ENCODE measurements at places on chromosomes 5 and 9.

DNA sequence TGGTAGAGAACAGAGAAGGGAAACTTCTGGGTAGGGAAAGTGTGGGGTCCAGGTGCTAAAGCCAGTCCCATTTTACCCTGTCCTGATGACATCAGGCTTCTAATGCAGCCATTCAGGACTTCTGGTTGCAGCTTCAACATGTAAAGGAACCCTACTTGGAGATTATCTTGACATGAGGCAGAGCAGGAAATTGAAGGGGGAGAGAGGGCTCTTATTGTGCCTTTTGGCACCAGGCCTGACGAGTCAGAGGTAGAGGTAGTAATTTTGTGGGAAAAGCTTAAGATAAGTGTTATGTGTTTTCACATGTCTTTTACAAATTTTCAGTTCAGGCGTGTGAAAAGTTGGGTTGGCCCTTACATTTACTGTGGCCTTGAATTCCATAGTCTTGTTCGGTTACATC is 102.4 kb upstream of the APC start:
- DNase-seq, result no peak

DNA sequence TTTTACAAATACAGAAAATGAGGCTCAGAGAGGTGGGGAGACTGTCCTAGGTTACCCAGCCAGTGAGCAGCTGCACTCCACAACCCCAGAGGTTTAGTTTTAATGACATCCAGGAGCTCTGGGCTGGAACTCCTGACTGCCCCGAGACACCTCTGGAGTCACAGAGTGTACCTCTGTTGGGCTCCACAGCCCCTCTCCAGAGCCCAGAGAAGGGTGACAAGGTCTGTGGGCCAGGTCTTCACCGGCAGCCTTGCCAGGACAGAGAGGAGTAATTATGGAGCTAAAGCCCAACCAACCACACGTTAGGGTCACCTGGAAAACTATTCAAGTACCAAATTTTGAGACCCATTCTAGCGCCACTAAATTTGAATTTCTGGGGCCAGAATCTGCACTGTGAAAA is 11.1 kb downstream of the CDX1 start:
- no peak for DNase-seq

- DNase-seq, result no peak
These were observed 1138.9 kb upstream of the WWC1 start for GRCh38 chr5:167152561-167152960.

- no peak for DNase-seq
These were observed 41.4 kb downstream of the RGS3 start for GRCh38 chr9:113504725-113505590.

- no peak for DNase-seq
These were observed 48.5 kb downstream of the HAPLN1 start for GRCh38 chr5:83672158-83672557.

DNA sequence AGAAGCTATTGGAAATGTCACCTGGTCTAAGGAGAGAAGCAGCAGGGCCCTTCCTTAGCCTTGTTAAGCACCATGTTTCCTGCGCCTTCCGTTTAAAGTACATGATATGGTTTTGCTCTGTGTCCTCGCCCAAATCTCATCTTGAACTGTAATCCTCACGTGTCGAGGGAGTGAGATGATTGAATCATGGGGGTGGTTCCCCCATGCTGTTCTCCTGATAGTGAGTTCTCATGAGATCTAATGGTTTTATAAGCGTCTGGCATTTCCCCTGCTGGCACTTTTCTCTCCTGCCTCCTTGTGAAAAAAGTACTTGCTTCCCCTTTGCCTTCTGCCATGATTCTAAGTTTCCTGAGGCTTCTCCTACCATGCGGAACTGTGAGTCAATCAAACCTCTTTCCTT is 49.7 kb downstream of the PRDM6 start:
- DNase-seq, result no peak

GRCh38 chr9:114198249-114199040 is 43.1 kb downstream of the COL27A1 start:
- no peak for DNase-seq
